ENCODE measurements at places on chromosomes 7 and 10.

DNA sequence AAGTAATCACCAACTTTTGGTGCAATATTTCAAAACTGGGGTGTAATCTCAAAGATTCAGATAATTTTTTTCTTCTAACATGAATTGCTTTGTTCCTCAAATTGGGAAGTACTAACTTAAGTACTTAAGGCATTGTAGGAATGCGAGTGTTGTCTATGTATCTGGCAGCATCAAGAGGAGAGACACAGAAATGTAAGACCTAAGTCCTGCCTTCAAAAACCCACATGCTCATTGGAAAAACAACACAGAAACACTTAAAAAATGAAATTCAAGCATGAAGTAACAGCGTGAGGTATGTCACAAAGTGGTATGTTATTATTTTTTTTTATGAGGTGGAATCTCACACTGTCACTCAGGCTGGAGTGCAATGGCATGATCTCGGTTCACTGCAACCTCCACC is 288.5 kb downstream of the ZEB1 start:
- no peak for DNase-seq

GRCh38 chr10:130423455-130424305 is 287.5 kb downstream of the GLRX3 start:
- DNase-seq = no peak

DNA sequence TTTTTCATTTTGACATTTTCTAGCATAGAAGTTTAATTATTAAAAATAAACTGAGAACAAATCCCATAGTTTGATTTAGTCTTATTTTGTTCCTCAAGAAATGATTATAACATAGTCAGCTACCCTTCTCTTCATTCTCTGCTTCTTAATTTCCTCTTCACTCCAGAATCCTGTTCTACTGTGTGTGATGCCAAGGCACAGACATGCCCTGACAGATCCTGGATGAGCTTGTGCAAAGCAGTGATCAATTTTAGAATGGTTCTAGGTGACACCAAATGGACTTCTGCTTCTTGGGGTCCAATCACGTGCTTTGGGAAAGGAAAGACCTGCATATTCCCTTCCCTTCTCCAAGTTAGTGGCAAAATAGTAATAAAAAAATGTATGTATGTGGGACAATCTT is 665.6 kb downstream of the MAGI2 start:
- DNase-seq = no peak

DNA sequence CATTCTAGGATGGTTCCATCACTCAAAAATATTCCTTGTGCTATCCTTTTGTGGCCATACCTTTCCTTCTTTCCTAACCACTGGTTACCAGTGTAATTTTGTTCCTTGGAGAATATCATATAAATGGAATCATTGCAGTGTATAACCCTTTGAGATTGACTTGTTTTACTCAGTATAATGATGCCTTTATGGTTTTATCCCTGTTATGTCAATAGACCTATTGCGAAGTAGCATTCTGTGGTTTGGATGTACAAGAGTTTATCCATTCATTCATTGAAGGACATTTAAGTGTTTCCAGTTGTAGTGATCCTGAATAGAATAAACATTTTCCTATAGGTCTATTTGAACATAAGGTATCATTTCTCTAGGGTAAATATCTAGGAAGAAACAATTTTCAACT is 54.2 kb downstream of the RBM33 start:
- no peak for DNase-seq

GRCh38 chr7:125599387-125599786 is 669.8 kb upstream of the POT1 start:
- no peak for DNase-seq

DNA sequence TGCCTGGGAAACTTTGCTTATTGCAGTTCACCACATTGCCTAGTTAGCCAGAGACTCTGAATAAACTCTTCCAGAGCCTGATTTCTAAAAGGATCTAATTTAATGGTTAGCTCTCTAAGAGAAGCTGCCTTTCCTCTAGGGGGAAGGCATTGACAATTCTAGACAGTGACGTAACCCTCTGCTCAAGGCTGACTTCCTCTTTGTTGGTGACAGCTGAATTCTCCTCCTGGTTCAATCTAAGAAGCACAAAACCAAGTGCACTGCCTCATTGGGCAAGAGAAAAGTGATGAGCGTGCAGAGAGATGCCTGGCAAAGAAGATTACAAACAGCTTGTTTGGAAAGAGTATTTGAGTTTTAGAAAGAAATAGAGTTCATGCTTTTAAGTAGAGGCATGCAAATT is 102.7 kb downstream of the MACC1 start:
- no peak for DNase-seq

- no peak for DNase-seq
These were observed 8.7 kb upstream of the HOXA2 start for GRCh38 chr7:27111042-27111750.

GRCh38 chr7:122544463-122544862 is 154.5 kb downstream of the RNF133 start:
- DNase-seq = no peak

DNA sequence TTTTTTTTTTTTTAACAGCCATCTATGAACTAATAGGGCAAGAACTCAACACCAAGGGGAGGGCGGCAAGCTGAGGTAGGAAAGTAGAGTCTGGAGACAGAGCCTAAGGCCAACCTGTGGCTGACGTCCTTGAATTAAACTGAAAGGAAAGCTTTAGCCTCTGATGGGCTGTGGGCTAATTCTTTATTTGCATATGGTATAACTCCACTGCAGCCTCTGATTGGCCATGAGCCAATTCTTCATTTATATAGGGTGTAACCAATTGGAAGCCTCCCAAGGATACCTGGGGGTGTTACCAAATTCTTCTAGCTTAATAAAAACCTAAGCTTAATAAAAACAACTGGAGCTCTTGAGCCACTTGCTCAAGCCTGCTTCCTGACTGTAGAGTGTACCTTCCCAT is 10.3 kb downstream of the TYW1 start:
- DNase-seq = no peak

GRCh38 chr7:45699015-45699309 is 124.8 kb downstream of the ADCY1 start:
- DNase-seq = no peak

DNA sequence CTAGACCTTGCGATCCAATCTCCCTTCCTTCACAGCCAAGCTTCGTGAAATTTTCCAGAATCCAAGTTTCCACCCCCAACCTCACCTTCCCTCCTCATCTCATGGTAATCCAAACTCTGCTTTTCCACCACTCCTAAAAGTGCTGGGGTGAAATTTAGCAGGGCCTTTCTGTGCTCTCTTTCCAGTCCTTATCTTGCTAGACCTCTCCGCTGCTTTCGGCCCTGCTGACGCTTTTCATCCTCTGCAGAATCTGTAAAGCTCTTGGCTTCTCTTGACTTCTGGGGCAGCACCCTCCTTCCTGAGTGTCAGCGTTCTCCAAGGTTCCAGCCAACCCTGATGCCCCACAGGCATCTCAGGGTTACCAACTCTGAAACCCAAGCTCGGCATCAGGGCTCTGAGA is 7.7 kb downstream of the PLAC9 start:
- no peak for DNase-seq

GRCh38 chr7:940599-941408 is 13.7 kb downstream of the ADAP1 start:
- DNase-seq = no peak

- DNase-seq = peak; percentile 60
These were observed 8.9 kb downstream of the SEC31B start for GRCh38 chr10:100510533-100511308.

GRCh38 chr10:123584419-123584775 is 81.8 kb upstream of the GPR26 start:
- DNase-seq = no peak

DNA sequence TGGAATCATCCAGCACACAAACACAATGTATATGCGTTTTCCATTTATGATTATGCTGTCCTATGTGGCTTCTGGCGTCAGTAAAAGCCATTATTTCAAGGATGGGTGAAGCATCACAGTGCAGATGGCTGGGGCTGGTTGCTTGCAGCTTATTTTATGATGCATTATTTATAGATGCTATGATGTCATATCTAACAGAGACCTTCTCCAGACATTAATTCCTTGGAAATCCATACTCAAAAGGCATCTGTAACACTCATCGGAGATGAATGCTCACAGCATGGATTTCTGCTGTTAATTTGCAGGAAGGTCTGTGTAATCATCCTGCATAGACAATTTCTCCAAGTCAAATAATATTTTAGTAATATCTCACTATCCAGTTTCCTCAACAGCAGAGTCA is 7.2 kb downstream of the RGS10 start:
- DNase-seq = no peak

DNA sequence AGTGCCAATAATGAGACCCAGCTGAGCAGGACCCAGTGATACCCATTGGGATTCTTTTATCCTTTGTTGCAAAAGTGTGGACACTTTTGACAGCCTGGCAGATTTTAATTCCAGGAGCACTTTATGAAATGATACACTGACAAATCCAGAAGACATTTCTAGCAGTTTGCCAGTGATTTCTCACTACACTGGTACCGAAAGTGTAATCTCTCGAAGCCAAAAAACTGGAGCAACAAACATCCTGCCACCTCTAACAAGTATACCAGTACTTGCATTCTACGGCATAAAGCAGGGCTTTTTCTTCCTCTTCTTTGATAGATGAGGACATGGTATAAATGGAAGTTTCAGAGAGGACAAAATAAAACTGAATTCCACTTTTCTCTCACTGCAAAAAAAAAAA is 28.4 kb upstream of the AKR1D1 start:
- no peak for DNase-seq

- DNase-seq = no peak
These were observed 44.0 kb downstream of the PLXNA4 start for GRCh38 chr7:132532281-132532680.

DNA sequence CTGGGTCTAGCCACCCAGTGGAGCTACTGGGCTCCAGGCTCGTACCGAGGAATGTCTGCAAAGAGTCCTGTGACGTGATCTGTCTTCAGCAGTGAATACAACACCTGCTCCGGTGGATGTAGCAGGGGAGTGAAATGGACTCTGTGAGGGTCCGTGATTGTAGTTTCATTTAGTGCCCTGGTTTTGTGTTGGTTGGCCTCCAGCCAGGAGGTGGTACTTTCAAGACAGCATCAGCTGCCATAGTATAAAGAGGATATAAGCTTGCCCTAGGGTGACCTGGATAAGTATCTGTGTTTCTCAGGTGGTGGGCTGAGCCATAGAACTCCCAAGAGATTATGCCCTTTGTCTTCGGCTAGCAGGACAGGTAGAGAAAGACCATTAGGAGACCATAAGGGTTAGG is 24.6 kb upstream of the WNT2 start:
- DNase-seq = no peak

- no peak for DNase-seq
These were observed 121.3 kb downstream of the RAMP3 start for GRCh38 chr7:45278763-45279398.

GRCh38 chr10:123858907-123859652 is 32.5 kb downstream of the CPXM2 start:
- DNase-seq = no peak

DNA sequence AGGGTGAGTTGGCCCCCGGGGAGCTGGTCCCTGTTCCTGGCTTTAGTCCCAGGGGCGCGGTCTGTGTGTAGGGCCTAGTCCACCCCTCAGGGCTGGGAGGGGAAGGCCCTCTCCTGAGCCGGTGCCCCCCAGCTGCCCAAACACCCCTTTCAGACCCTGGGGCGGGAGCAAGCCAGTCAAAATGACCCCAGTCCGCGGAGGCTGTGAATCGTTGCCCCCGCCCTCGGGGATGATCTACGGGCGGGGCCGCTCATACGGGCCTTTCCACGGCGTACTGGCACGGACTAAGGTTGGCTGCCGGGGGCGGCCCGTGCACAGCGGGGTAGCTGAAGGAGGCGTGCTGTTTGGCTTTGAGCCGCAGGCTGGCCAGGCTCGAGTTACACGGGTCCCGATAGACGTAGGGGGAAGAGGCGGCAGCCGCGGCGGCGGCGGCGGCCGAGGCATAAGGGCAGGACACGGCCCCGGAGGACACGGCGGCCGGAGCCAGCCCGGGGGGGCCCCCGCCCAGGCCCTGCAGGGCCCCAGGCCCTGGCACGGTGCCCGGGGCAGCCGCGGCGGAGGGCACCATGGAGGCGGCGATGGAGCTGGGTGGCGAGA is 4.3 kb downstream of the ELOVL3 start:
- no peak for DNase-seq

DNA sequence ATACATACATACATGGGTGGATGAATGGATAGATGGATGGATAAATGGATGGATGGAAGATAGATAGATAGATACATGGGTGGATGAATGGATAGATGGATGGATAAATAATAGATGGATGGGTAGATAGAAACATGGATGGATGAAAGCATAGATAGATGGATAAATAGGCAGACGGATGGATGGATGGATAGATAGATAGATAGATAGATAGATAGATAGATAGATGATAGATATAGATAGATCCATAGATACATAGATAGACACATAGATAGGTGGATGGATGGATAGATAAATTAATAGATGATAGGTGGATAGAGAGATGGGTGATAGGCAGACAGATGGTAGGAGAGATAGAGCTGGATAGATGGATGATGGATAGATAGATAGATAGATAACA is 68.5 kb downstream of the FAM204A start:
- no peak for DNase-seq

- no peak for DNase-seq
These were observed 21.7 kb downstream of the LYZL2 start for GRCh38 chr10:30607814-30608213.

DNA sequence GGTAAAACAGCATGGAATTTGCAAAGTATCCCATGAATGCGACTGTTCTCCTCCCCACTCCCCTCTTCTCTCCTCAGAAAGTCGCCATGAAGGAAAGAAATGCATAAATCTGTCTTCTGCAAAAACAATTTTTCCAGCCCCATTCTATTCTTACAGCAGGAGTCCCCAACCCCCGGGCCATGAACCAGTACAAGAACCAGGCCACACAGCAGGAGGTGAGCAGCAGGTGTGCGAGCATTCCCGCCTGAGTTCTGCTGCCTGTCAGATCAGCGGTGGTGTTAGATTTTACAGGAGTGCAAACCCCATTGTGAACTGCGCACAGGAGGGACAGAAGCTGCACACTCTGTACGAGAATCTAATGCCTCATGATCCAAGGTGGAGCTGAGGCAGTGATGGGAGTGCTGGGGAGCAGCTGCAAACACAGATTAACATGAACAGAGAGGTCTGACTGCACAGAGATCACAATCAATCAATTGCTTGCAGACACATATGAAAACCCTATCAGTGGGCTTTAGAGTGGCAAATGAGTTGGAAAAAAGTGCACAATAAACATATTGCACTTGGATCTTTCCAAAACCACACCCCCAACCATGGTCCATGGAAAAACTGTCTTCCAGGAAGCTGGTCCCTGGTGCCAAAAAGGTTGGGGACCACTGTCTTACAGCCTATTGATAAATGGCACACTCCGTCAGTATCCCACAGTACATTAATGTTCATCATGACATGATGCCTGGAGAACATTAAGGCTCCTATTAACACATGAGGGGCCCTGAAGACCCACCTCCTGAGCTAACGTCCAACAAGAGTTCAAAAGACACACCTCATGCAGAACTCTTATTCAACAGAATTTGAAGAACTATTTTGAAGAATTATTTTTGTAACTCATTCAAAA is 205.0 kb downstream of the PTPRN2 start:
- DNase-seq = no peak
